ENCODE measurements at places on chromosomes 4 and X. TPM values are rescaled to one million over a fixed set of nuclear protein-coding genes. Genes with fewer than 3 reads are reported as not detected.

DNA sequence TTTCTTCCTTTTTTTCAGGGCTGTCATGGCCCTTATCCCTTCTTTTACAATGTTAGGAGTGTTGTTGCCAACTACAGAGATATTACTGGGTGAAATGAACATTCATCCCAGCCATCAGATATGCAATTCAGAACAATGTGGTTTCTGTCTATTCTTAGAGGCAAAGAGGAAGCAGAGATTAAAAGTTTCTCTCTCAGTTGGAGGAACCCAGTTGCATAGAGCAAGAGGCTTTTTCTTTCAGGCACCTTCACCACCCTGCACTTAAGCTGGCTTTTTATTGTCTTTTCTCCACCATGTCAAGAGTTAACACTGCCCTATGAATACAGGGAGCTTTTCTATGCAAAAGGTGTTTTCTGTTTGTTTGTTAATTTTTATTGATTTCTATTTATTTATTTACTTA is 1559.6 kb upstream of the IGFBP7 start:
- DNase-seq, result no peak

DNA sequence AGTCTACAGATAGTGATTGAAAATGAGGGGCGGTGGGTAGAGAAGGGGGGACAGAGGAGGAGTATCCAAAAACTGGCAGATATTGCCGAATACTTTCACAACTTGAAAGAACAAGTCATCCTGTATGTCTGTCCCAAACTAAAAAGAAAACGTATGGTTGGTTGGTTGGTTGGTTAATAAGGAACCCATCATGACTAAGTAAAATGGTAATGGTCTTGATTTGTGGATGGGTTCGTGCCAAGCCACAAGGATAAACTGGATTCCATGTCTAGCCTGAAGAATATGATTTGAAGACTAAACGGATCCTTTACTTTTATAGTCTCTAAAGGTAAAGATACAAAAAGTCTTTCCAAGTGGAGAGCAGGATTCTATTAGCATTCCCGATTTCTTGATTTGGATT is 208.4 kb downstream of the DCLK2 start:
- no peak for DNase-seq

GRCh38 chr4:23039818-23040217 is 347.1 kb downstream of the GBA3 start:
- DNase-seq, result no peak

DNA sequence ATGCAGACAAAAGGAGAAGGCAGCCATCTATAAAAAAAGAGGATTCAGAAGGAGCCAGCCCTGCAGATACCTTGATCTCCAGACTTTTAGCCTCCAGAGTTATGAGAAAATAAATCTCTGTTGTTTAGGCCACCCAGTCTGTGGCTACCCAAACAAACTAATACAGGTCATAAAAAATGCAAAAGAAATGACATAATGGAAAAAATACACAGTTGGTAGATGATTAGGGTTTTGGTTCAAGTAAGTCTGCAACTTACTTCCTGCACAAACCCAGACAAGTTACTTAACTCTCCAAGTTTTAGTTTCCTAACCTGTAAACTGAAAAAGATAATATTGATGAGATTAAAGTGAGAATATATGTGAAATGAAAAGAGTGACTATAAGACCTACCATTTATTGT is 11.3 kb downstream of the QDPR start:
- no peak for DNase-seq

DNA sequence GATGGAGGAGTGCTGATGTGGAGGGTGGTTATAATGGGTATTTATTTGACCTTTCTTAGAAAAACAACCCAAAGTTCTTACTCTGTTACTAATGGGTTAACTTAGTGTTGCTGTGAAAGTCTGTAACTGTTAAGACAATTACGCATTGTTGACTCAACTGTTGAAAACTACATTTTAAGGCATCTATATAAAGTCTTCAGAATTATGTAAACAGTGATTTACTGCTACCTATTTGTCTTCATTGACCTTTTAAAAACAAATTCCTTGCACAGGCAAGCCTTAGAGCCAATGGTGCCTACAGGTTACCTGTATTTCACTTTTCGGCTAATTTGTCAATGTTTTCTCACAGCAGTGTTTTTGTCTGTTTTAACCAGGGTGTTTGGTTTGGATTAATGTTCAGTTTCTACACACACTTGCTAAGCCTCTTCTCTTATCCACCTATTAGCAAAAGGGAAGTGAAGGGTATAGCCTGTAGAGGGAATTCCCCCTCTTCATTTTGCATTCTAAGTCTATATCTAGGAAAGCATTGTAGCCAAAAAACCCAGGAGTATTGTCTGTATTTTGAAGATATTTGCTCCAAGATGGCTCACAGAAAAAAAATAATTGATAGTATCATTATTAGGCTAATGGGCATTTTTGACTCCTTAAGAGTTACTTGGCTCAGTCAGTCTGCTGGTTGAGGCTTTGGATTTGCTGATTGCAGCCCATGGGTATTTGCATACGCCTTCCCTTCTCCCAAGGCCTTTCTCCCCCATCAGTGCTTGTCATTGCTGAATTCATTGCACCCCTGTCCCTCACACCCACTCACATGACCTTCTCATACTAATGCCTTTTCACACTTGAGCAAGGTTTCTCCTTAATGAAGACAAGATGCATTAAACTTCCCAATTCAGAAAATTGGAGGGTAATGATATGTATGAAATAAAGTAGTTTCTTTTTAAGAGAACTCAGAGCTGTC is 30.5 kb downstream of the AFF1 start:
- no peak for DNase-seq

GRCh38 chr4:38268837-38269236 is 308.6 kb downstream of the PTTG2 start:
- no peak for DNase-seq

DNA sequence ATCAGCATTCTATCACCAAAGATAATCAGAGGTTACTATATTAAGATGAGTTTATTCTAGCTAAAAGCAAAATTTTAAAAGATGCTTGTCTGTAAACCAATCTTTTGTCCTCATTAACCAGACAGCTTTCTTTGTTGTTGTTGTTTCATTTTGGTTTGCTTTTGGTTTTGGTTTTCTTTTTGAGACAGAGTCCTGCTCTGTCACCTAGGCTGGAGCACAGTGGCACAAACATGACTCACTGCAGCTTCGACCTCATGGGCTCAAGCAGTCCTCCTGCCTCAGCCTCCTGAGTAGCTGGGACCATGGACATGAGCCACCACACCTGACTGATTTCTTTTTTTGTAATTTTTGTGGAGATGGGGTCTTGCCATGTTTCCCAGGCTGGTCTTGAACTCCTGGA is 102.9 kb downstream of the COX18 start:
- no peak for DNase-seq

DNA sequence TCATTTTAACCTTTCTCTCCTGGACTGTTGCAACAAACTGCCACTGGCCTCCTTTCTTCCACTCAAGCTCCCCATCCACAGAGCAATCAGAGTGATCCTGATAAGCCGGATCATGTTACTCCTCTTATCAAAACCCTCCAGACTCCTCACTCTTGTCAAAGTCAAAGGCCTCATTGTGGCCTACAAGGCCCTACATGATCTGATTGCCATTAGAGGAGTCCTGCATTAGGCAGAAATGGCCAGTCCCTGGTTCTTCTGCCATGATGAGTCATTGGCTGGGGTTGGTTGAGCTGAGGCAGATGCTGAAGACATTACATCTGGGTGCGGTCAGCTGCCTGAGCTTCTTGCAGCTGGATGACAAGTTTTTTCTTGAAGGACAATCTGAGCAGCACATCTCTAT is 32.7 kb upstream of the CASK start:
- no peak for DNase-seq

DNA sequence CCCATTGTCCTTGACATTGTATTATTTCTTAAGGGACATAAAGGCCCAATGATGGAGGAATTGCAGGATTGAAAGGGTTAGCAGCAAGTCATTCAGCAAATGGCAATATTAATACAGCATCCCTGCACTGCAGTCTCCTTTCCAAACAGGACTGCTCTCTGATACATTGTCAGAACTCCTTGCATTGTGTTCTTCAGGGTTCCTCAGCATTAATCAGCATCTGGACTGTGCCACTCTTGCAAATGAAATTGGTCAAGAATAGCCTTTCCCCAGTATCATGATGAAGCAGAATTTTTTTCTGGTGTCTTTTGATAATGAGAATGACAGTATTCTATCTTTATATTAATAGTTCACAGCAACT is 272.6 kb upstream of the HAND2 start:
- no peak for DNase-seq

The ARHGAP36 gene
- 0.18 TPM for total RNA-seq

The MFAP3L gene
- total RNA-seq, result 5.5 TPM

The GAGE13 gene
- total RNA-seq, result not detected

The TLR6 gene
- 2.7 TPM for total RNA-seq

The ATP2B3 gene
- total RNA-seq, result 0.08 TPM

The USP17L12 gene
- not detected for total RNA-seq
